ENCODE measurements at places on chromosomes 3 and 15.

GRCh38 chr3:12193485-12194165 lies 34.9 kb upstream of the TIMP4 start:
- DNase-seq: peak; percentile 21

GRCh38 chr3:138782755-138783154 lies 52.0 kb downstream of the PIK3CB start:
- no peak for DNase-seq

GRCh38 chr3:13112521-13113345 lies 39.5 kb upstream of the IQSEC1 start:
- no peak for DNase-seq

- DNase-seq: no peak
Observed at GRCh38 chr3:155737844-155738460, 6.9 kb downstream of the PLCH1 start.

DNA sequence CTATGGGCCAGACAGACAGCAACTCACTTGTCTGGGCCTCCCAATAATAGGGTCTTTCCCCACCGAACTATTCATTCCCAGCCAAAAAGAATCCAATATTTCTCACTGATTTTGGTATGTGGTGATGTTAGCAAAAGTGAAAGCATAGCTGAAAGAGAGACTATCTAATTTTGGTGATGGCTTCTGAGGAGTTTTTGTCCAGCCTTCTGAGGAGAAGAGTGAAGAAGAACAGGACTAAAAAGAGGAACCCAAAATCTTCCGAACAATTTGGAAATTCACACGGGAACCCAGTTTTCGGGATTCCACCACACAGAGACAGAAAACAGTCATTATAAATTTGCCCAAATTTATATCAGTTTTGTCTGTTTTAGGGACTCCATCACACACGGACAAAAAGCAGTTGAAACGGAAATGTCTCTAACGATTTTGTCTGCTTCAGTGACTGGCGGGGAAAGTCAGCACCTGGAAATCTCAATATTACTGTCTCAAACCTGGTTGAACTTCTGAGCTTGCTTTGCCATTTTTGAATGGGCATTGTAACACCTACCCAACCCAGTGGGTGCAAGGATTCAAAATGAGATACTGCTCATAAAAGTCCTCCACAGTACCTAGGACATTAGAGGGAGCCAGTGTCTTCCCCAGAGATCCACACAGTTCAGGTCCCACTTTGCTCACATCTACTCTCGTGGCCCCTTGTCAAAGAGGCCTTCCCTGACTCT lies 9.1 kb downstream of the CD80 start:
- DNase-seq: no peak

DNA sequence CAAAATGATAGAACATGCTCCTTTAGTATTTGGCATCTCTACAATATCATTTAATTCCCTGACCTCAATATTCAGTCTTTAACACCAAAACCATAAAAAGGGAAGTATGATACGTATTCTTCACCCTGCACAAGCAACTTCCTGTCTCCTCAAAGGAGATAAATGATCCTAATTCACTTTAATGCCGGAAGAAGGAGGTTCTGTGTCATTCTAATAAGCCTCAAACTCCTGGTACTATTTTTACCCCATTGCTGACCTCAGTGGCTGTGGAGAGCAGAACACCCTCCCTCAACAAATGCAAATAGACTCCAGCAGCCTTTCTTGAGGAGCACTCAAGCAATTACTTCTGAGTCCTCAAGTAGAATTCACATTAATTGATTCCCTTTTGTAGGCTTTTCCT lies 173.3 kb downstream of the TMEM108 start:
- no peak for DNase-seq

DNA sequence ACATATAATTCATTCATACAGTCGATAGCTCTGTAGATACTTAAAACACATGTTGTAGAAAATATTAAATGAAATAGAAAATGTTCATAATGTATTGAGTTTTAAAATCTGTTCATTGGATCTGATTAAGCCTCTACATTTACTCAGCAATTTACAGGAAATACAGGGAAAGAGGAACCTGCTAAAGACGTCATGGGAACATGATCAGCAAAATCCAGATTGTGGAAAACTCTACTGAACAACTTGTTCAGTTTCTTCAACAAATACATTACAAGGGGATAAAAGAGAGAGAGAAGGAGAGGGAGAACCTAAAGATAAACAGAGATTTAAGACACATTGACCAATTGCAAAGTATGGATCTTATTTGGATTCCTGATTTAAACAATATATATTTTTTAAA lies 46.7 kb downstream of the KLHL6 start:
- no peak for DNase-seq

DNA sequence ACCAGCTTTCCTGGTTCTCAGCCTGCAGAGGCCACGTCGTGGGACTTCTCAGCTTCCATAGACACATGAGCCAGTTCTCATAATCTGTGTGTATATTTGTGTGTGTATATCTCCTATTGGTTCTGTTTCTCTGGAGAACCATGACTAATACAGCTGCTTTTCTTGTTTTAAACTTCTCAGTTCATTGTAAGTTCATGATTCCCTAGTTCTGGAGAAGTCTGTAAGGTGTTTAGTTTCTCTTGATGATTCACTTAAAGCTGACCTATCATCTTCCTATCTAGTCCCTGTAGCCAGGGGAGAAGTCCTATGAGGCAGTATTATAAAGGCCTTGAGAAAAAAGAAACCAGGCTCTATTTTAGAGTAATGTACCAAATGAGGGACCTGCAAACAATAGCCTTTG lies 147.7 kb downstream of the RYR3 start:
- DNase-seq: no peak

- DNase-seq: no peak
Observed at GRCh38 chr15:97077975-97078374, 747.5 kb downstream of the NR2F2 start.

- DNase-seq: no peak
Observed at GRCh38 chr15:48965972-48966371, 2.3 kb upstream of the SHC4 start.

DNA sequence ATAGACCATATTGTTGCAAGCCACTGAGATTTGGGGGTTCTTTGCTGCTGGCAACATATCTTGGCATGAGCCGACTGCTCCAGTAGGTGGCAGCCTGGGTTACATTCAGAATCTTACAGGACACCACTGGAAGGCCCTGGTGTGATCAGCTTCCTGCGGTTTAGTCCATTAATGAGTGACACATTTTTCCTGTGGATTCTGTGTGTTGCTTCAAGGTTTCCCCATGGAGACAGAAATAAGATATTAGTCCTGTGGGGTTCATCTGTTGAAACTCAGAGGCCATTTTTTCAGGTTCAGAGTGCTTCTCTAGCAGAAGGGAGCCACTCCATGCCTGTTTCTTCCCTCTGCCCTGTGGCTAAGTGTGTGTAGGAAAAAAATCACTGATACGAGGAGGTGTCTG lies 116.2 kb downstream of the MFSD1 start:
- DNase-seq: no peak

- no peak for DNase-seq
Observed at GRCh38 chr3:169861871-169862270, 7.9 kb downstream of the LRRC31 start.

DNA sequence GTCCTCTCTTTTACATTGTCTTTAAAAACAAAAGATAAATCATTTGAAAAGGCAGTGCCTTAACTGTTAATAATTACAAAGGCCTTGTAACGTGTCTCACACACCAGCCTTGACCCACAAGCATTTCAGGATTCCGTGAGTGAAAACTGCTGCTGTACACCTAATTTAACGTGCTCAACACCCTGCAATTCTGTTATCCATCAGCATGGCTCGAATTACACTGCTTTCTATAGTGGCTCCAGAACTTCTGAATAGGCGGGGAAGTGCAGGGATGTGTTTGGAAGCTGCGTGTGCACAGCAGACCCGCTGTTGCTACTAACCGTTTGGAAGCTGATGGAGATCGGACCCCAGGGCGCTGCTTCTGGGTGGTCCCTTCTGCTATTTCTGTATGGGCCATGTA lies 9.9 kb upstream of the ETFA start:
- DNase-seq: no peak

DNA sequence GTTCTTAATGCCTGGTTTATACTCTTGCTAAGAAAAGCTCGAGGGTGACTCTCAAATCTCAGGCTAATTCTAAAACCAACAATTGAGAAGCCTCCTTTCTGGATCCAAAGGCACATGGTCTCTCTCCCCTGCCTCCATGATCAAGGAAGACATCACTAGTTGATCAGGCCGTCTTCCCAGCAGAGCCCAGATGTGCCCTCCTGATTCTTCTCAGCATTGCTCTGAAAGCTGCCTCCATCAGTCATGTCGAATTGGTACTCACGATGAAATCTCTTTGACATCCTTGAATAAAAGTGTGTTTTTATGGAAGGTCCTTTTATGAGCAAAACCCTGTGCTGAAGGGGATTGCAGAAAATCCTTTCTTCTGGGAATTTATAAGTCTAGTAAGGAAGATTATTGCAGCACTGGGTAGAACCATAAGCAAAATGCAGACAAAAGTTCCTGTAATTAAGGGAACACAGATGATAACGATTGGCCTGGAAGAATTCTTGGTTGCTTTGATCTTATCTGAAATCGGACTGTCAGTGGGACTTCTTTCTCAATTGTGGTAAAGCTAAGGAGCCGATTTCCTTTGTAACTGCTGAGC lies 345.9 kb downstream of the PTPRG start:
- DNase-seq: no peak

- DNase-seq: no peak
Observed at GRCh38 chr3:132772252-132772651, 50.0 kb upstream of the NPHP3 start.

GRCh38 chr3:127439621-127440020 lies 150.9 kb downstream of the TPRA1 start:
- DNase-seq: no peak

DNA sequence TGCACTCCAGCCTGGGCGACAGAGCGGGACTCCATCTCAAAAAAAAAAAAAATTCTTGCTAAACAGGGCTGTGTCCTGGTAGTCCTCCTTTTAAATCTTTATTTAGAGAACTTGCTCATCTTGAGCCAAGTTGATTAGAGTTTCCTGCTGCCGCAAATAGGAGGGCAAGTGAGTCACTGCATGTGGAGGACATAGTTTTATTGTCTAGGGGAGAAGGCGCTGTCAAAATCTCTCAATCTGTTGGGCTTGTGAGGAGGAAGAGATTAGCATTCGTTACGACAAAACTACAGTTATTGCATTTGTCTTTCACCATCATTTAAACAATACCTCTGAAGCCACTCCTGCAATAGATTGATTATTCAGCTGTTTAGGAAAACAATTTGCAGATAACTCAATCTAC lies 11.5 kb downstream of the MUC4 start:
- no peak for DNase-seq

DNA sequence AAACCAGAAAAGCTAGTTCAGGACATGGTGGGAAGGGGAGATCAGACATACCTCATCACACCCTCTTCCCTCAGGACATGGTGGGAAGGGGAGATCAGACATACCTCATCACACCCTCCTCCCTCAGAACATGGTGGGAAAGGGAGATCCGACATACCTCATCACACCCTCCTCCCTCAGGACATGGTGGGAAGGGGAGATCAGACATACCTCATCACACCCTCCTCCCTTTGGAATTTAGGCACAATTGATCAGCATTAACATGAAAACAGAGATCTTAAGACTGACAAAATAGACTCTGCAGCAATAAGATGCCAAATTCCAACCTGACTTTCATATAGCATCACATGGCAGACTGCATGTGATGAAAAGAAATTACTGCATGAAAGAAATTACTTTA lies 412.7 kb upstream of the ZNF717 start:
- DNase-seq: no peak

DNA sequence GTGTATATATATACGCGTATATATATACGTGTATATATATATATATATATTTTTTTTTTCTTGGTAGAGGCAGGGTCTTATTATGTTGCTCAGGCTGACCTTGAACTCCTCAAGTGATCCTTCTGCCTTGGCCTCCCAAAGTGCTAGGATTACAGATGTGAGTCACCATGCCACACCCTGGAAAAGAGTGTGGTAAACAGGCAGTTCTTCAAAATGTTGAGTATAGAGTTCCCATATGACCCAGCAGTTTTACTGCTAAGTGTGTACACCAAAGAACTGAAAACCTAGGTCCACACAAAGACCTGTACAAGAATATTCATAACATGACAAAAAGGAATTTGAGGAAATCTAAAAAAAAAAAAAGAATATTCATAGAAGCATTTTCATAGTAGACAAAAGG lies 71.8 kb upstream of the GCNT3 start:
- DNase-seq: no peak

DNA sequence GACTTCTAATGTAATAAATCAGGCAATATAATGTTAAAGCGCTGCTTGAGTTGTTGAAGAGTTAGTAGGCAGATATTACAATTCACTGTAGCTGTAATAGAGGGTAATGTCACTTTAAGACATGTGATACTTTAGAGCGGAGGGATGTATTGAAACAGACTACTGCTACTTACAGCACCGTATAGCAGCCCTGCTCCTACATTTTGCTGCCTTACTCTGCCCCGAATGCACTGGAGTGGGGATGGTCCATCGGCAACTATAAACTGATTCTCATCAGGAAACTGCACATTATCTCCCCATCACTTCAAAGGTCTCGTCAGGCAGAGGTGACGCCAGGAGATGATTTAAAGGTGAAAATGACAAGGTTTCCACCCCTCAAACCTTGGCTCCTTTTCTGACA lies 349.7 kb upstream of the SUCLG2 start:
- no peak for DNase-seq

DNA sequence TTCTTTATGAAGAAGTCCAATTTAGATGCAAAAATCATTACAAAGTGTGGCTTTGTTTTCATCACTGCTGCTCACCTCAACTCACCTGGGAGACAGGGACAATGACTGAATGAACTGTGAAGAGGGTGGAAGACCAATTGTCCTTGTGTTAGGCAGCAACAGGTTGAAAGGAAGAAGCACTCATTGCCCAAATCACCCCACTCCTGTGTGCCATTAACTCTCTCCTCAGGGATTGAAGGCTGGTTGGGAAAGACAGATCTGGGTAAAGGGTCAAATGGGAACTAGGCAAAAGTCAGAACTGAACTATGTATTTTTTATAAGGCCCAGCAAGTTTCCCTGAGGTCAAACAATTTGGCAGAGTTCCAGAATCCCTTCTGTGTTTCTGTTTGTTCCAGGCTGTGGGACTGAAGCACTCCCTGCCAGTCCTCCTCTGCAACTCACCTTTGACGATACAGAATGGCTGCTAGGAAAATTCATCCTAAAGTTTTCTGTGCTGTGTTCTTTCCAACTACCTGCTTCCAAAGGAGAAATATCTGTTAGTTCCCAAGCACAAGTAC lies 68.6 kb upstream of the CCDC39 start:
- no peak for DNase-seq

GRCh38 chr15:57237301-57237642 lies 139.0 kb upstream of the CGNL1 start:
- DNase-seq: no peak

- peak; percentile 89 for DNase-seq
Observed at GRCh38 chr15:85618956-85619491, 175.7 kb downstream of the KLHL25 start.

DNA sequence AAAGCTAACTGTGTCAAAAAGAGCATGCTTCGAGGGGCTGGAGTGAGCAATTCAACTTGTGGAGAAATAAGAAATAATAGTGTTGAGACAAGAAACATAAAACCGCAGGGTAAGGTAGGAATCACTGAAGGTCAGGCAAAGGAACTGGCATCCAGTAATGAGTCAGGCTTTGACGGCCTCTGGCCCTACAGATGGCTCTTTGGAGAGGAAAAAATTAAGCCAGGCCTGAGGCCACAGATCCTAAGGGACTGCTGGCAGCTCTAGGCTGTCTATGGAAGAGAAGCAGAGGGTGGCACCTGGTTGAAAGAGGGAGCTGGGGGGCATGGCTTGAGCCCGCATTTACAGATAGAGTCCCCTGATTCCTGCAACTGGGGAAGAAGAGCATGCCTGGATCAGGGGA lies 28.6 kb upstream of the ZSCAN2 start:
- no peak for DNase-seq

- no peak for DNase-seq
Observed at GRCh38 chr3:107430996-107431245, 53.7 kb downstream of the CCDC54 start.

Data from CD4-positive, alpha-beta T cell treated with Interleukin-4 for 4 hours (primary cell).